NCI-H1417 treated with DMSO at 0.1 percent for 48 hours (cell line): ENCODE measurements at places on chromosomes 5 and 9.

DNA sequence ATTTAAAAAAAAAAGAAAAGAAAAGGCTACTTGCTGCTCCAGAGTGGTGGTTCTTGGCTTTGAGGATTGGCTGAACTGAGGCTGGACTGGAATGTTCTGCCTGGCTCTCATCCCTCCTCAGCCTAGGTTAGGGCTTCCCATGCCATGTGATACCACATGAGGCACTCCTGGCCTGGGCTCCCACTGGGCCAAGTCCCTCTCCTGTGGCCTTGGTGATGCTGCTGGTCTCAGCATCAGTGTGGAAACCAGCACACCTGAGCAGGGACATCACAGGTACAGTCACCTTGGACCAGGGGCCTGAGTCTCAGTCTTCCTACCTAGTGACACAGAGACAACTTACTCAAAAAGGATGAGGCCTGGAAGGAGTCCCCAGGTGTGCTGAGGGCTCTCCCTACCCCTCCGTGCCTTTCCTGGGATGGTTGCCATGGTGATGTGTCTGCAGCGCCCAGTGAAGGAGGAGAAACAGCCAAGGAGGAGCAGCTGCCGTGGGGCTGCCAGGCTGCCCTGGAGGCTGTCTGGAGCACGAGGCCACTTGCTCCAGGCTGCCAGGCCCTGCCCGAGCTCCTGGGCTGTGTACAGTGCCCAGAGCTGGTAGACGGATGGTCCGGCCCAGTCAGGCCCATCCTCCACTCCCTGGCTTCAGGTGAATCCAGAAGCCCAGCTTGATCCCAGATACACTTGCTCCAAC, 71.0 kb downstream of the WNK2 start:
- DNase-seq = no peak

- no peak for DNase-seq
These were observed 257.3 kb downstream of the FANCC start for GRCh38 chr9:95060234-95060633.

GRCh38 chr9:109314011-109314531, 6.8 kb downstream of the EPB41L4B start:
- DNase-seq = no peak

GRCh38 chr5:39203951-39204350, 15.4 kb downstream of the FYB1 start:
- no peak for DNase-seq

DNA sequence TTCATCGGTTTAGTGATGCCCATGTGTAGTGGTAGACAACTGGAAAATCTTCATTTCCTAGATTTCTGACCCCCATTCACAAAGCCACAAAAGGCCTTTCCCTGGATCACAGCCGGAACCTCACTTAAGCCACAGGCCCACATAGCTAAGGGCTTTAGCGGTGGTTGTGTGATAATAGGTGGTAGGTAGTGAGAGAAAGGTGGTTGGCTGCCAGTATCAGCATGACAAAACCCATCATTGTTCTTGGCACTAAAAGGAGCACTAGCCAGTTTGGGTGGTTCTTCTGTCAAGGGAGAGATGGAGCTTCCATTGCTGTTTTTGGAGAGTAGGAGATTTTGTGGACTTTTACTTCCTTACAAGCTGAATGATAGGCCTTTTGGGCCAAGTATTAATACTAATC, 9.7 kb upstream of the SLC36A2 start:
- no peak for DNase-seq

- DNase-seq = no peak
These were observed 46.9 kb upstream of the UBAC1 start for GRCh38 chr9:136007934-136008692.

- DNase-seq = no peak
These were observed at the start of gene PROB1 for GRCh38 chr5:139394654-139395566. Gene PROB1 (minus strand): TSS chr5:139395104. CDS start chr5:139395081, 23 bp downstream.

DNA sequence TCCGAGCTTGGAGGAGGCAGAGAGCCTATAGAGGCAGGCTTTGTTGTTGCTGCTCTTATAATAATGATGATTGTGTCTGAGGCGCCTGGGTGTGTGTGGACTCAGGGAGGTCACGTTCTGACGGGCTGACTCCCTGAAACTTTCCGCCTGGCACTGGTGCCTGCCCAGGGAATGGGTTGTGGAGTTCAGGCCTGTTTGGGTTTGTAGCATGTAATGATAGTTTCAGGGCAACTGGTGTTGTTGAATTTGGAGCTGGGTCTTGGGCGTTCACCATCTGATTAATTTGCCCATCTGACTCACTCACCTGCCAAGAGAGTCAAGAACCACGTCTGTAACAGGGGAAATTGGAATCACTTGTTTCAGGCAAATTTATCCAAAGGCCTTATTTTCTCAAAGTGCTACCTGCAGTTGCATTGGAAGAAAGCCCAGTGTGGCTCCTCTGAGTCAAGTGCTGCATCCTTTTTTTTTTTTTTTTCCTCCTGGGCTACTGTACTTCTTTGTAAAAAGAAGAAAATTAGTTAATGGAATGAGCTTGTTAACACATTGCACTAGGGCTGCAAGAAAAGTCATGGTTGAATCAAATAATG, 386.5 kb downstream of the GADD45G start:
- no peak for DNase-seq

DNA sequence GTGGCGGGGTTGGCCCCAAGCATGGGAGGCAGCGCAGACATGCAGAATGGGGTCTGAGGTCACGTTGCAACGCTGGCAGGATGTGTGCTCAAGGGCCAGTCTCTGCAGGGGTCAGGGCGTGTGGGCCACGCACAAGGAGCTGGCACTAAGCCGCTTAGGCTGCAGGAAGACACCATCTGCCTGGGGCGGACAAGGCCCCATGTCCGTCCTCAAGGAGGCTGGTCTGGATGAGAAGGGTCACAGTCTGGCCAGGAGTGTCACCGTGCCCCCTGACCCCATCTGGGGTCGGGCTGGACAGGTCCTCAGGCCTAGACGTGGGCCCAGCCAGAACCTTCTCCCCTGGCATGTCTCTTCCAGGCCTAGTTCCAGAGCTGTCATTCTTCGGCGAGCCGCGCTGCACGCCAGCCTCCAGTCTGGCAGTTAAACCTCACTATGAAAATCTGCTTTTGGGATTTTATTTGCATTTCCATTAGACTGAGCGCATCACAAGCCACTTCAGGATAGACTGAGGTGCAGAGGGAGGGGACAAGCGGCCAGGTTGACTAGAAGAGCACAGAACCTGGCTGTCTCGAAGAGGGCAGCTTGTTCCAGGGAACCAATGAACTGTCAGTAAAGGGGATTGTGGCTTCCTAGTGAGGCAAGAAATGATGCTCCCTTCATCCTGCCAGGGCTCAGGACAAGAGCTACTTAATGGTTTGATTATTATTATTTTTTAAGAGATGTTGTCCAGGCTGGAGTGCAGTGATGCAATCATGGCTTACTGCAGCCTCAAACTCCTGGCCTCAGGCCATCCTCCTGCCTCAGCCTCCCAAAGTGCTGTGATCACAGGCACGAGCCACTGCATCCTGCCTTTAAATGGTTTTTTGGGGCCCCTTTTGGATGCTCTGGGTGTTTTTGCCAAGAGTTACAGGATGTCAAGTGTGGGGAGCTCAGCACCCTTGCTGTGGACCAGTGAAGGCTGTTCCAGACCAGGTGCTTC, 4.3 kb downstream of the BRD3OS start:
- no peak for DNase-seq

DNA sequence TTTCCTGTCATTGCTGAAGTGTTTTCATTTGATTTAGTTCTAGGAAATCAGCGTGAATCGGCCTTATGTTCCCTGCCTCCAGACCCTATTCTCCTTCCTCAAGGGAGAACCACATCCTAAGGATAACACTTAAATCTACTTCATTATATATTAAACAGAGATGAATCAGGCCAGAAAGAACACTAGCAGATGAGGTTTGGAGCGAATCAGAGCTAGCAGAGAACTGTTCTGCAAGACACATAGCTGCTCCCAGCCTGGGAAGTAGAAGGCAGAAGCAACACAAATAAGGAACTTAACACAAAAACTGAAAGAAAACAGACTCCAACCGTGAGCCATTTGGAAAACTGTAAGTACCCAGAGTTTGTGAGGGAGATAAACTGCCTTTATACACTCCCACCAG, 718.2 kb downstream of the SEMA5A start:
- DNase-seq = no peak

DNA sequence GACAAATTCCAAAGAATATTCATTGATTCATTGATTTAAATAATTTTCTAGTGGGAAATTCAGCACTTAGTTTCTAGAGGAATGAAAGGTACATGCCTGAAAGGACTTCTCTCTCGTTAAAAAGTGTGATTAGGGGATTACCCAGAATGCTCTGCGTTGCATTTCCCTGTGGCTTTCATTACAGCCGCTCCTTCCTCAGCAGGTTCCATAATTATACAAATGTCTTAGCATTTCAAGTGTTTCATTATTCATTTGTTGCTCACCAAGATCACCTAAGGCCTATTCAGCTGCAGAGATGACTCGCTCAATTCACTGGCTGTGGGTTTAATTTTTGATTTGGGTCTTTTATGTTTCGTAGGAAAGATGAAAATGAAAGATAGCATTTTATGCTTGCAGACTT, 52.8 kb downstream of the SPATA31C2 start:
- no peak for DNase-seq

GRCh38 chr9:90684736-90685135, 42.1 kb upstream of the DIRAS2 start:
- DNase-seq = no peak

DNA sequence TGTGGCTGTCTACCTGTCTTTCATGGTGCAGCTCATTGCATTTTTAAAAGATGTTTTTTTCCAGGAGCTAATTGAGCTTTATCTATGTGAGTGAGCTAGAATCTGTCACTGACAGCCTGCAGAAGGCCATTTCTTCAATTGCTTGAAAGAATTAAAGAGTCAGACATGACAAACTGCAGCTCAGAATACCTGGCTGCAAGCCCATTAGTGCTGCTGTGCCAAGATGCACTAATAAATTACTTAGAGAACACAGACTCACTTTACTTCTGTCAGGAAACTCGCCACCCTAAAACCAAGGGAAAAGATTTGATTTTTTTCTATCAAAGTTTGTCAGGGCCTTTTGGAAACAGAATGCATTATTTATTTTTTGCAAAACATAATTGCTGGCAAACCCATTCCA, 368.3 kb downstream of the CAAP1 start:
- DNase-seq = no peak

DNA sequence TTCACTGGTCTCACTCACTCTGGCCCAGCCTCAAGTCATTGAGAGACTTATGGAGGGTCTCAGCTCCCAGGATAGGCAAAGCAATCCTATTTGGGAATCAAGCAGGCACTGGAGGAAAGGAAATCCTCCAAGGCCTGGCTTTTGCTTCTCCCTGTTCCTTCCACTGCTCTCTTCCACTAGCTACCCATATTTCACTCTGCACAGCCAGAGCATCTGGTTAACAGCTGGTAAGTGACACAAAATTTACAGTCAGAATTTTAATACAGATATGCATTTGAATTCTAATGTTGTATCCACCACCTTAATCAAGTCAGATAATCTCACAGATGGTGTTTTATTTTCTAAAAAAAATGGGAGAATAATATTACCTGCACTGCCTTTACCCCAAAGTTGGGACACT, 868 bp upstream of the C1QTNF2 start:
- DNase-seq = no peak

GRCh38 chr5:110903966-110904365, 165.2 kb downstream of the SLC25A46 start:
- no peak for DNase-seq

GRCh38 chr5:134502259-134502658, 23.2 kb upstream of the JADE2 start:
- no peak for DNase-seq

DNA sequence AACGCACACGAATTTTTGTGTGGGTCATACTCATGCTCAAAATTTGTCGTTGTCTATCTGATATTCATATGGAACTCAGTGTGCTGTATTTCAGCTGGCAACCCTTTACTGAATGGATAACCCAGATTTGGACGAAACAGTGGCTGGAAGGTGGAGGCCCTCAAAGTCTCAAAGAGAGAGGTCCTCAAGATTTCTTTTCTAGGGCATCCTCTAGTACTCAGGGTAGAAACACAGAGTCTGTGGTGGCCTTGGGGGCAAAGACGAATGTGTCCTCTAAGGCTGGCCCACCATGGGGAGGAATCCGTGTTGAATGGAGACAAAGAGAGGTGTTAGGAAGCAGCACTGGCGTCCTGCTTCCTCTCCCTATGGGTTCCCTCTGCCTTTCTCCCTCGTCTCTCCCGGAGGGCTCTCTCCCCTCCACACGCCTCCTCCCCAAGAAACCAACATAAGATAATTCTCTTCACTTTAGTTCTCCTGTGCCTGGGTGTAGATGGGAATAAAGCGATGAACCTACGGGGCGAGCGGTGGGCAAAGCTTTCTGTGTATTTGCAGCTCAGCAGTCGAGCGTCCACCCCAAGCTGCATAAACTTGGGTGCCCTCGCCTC, 333.7 kb downstream of the CWC27 start:
- DNase-seq = no peak

DNA sequence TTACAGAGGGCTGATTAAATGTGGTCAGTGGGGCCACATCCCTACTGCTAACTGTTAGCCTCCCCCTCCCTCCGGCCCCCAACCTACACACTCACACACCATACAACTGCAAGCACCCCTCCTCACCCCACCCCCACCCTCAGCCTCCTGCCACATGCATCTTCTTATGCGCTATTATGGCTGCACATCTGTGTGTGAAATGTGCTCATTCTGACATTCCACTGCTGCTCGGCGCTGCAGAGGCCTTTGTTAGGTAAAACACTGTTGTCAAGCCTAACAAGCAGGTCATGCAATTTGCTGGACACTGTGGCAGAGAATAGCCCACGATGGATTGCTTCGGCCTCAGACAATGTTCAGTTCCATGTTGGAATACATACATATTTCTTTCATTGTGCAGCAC, 173.6 kb downstream of the NR2F1-AS1 start:
- DNase-seq = no peak
